Activated CD4-positive, alpha-beta memory T cell treated with anti-CD3 and anti-CD28 coated beads for 36 hours (primary cell): ENCODE measurements at places on chromosomes 1 and 21. TPM values are rescaled to one million over a fixed set of nuclear protein-coding genes. Genes with fewer than 3 reads are reported as not detected.
A peak's percentile ranks its signal among the peaks of the same experiment; 100 is the strongest.

SAMSN1 gene
- total RNA-seq: 48.4 TPM

DNA sequence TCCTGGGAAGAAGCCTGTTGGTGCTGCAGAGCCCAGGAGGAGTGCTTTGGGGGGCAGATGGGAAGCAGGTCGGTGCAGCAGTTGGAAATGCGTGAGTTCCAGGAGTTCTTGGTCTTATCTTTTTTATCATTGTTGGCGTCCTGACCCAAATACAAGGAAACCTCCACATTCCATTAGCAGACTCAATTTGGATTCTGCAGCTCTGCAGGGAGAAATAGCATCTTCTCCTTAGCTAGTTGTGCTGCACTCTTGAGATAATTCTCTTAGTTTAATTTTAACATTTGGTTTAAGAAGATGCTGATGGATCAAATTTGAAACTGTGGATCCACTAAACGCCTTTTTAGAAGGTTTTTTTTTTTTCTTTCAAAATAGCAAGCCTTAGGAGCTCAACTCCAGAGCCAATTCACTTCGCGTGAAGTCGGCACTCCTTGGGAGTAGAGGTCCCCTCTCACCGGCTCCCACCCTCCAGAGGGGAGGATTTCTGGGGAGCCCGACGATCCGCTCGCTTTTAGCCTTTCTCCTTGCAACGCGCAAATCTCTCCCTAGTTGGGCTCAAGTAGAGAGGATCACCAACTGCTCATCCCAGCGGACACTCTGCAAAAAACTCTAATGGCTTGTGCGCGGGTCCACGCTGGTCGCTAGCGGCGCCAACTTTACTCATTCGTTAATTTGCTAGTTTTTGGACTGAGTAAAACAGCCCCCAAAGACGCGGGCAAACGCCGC is 1.3 kb downstream of the PLD5 start:
- DNase-seq: no peak

DNA sequence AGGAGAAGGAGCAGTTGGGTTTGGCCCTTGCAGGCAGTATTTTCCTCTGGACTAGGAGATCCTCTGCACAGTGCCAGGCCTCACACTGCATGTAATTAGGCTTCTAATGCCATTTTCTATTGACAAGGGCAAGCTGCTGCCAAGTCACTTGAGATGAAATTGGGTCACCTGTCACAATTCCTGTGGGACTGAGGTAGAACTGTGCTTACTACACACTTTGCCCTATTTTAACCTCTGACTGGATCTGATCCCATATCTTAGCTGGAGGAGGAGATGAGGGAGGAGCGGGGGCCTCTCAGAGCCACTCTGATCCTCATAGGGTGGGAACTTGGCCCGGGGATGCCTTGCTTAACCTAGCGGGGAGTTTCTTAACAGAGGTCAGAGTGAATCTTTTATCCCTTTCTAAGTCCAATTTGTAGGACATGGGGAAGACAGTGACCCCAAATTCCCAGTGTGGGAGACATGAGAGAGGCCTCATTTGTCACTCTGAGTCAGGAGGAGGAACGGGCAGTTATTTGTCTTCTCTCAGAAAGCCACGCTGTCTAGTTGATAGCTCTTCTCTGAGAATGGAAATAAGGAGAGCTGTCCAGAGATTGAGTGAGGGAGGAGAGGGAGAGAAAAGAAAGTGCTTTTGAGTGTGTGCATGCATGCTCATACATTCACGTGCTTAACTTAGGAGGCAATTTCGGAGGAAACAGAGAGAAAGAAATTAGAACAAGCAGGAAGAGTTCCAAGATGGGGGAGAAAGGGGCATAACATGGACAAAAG is 121.3 kb downstream of the CACNA1E start:
- no peak for DNase-seq

- no peak for DNase-seq
Observed at GRCh38 chr1:208520438-208521099, 276.4 kb upstream of the PLXNA2 start.

- no peak for DNase-seq
Observed at GRCh38 chr1:208278638-208279037, 34.5 kb upstream of the PLXNA2 start.

GRCh38 chr1:204495078-204495753 is 611 bp upstream of the PIK3C2B start:
- DNase-seq: no peak

AMY2A gene
- total RNA-seq: not detected

- no peak for DNase-seq
Observed at GRCh38 chr21:20720623-20721022, 277.6 kb upstream of the NCAM2 start.

- DNase-seq: no peak
Observed at GRCh38 chr1:113676524-113676923, 82.8 kb downstream of the PHTF1 start.

ZNF648 gene
- not detected for total RNA-seq

DNA sequence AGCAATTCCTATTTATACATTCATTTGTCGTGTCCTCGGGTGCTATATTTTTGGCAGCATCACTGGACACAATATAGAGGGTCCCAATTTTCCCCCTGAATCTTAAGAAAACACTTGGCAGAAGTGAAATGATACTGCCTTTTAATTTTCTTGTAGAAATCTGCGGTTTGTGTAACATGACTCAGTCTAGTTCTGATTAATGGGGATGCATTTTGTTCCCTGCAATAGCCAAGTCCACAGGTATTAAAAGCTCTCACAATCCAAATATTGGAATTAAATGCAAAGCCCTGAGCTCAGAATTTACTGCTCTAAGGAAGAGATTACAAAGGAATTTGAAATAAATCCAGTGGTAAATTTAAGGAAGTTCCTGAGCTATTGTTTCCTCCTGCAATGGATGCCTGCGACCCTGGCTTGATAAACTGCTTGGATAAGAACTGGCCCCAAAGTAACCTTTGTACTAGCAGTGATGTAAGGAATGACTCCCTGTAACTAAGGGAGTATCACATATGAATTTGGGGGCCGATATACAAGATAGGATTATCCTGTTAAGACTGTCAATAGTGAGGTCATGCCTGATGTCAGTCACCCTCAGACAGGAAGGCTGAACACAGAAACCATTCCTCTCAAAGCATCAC is 349.7 kb upstream of the C1orf87 start:
- no peak for DNase-seq

LCE1D gene
- not detected for total RNA-seq

GRCh38 chr1:95742591-95743089 is 508.6 kb downstream of the RWDD3 start:
- DNase-seq: no peak

RXRG gene
- 0.19 TPM for total RNA-seq

TMEM39B gene
- total RNA-seq: 19.7 TPM

DNA sequence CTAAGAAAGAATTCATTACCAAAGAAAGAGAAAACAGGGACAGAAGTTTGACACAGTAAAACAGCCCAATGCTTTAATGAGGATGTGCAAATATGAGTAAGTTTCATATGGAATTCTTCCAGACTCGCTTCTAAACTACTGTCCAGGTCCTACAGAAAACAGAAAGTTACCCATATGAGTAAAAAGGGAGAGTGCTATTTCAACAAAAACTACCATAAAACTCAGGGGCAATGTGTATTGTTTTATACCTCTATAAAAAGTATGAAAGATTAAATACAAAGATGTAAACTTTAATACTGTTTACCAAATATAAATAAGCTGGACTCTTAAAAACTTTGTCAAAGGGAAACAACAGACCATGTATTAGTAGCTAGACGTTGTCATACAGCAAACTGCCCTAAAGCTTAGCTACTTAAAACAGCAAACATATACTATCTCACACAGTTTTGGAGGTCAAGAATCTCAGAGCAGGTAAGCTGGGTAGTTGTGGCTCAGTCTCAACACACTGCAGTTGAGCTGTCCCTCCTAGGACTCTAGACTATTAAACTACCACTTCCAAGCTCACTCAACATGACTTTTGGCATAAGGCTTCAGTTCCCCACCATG is 174.9 kb downstream of the COP1 start:
- no peak for DNase-seq

- no peak for DNase-seq
Observed at GRCh38 chr1:19445417-19446342, 39.7 kb downstream of the CAPZB start.

KCNE2 gene
- not detected for total RNA-seq

RXFP4 gene
- total RNA-seq: not detected

DNA sequence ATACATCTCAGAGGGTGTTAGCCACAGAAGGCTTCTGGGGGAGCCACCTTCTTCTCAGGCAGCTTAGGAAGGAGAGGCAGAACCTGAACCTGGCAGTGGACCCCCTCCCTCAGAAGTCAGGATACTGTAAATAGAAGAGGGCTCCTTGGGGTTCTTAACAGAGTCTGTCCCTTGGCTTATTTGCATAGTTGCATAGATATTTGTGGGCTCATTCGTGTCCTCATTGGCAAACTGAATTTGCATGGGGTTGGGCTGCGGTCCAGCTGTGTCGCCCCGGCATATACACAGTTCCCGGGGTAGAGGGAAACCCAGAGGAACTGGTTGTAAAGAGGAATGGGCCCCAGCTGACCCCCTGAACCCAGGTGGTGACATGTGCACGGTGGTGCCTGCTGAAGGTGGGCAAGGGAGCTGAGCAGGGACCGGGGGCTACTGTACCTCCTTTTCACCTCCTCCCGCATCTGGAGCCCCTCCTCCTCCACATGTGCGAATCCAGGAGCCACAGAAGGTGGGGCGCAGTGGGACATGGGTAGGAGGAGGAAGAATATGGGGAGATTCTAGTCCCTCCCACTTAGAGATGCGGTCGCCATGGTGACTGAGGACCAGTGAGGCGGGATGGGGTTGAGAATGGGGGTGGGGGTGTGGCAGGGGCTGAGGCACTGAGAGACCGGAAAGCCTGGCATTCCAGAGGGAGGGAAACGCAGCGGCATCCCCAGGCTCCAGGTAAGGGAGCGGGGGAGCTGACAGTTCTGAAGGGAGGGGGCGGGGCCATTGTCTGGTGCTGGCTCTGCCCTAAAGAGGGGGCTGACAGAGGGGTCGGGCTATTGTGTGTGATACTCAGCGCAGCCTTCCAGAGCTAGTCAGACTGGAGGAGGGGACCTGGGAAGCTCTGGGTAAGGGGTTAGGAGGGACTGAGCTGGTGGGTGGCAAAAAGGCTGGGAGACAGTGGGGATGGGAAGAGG is 3.7 kb upstream of the SEMA4A start:
- no peak for DNase-seq

- DNase-seq: no peak
Observed at GRCh38 chr1:41776891-41777441, 141.8 kb downstream of the HIVEP3 start.

- DNase-seq: no peak
Observed at GRCh38 chr1:158246650-158247049, 7.6 kb upstream of the CD1A start.

DNA sequence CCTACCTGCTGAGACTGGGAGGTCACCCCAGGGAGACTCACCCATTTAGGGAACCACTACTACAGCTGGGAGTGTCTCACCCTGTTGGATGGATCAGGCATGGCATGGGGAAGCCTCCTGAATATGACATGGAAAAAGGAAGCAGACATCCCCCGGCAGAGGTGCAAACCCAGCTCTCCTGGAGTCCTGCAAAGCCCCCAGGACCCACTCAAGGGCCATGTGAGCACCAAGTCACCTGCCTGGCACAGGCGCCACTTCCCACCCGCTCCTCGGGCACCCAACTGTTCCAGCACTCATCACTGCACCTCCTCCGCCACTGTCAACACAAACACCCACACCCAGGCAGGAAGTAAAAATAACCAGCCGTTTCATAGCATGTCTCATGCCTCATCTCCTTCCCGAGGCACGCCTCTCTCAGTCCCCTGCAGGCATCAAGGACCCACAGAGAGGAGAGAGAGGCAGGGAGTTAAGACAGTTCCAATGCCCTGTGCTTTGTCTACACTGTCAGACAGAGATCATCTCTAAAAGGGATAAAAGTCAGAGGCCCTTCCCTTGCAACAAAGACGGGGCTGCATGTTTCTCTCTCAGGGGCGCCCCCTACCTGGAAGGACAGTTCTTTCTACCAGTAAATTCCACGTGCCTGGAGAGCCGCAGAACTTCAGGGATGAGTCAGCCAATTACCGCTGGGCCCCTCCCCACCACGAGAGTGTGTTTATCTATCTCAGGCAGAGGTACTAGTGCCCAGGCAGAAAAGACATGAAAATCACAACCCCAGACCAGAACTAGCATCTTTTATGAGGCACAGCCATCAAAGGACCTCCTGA is 150.1 kb upstream of the SOD1 start:
- DNase-seq: peak; percentile 92

DNA sequence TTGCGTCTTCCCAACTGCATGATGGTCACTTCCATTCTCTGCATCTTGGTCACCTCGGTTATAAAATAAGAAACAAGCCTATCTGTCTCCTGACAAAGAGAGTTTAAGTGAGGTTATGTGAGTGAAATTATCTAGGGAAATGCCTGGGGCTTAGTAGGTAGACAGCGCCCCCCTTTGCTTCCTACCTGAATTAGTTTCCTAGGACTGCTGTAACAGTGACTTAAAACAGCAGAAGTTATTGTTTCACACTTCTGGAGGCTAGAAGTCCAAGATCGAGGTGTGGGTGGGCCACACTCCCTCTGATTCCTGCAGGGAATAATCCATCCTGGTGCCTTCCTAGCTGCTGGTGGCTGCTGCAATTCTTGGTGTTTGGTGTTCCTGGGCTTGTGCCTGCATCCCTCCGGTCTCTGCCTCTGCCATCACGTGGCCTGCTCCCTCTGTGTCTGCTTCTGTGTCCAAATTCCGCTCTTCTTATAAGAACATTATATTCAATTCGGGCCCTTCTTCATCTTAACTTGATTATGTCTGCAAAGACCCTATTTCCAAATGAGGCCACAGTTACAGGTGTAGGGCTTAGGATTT is 92.6 kb downstream of the IGSF21 start:
- no peak for DNase-seq

DNA sequence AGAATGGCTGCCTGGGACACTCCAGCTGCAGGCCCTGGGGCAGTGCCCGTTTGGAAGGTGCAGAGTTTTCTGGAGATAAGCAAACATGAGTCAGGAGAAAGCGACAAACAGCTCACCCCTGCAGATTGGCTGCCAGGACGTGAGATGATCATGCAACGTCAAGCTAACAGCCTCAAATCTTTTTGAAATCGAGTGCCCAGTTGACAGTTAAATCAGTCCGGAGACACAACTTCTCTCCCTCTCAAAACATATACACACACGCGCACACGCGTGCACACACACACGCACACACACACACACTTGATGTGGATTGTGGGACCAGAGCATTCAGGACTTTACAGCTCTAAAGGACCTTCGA is 49.4 kb downstream of the TENT5C start:
- DNase-seq: no peak

GRCh38 chr1:10193288-10193687 is 17.1 kb upstream of the KIF1B start:
- DNase-seq: no peak

DNA sequence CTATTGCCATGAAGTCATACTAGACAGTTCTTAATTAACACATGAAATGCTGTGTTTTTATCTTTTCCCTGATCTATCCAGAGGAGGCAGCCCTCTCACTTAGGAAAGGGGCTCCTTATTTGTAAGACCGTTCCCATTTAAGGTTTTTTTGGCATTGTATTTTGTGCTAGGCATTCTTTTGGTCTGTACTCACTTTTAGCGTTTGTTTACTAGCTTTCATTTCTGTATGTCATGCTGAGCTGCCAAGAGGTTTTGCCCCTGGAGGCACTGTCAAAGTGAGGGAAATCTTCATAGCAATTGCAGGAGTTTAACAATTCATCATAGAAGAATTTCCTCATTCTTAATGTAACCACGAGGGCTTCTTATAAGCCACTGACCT is 59.5 kb downstream of the MTR start:
- no peak for DNase-seq

GRCh38 chr21:35911412-35912191 is 148.7 kb downstream of the SETD4 start:
- DNase-seq: no peak
